M059J (cell line): ENCODE measurements at places on chromosomes 16 and 17.

GRCh38 chr16:84761448-84762368, 58.1 kb upstream of the CRISPLD2 start:
- no peak for DNase-seq

GRCh38 chr17:33028778-33029177, 37.1 kb downstream of the SPACA3 start:
- DNase-seq = no peak

DNA sequence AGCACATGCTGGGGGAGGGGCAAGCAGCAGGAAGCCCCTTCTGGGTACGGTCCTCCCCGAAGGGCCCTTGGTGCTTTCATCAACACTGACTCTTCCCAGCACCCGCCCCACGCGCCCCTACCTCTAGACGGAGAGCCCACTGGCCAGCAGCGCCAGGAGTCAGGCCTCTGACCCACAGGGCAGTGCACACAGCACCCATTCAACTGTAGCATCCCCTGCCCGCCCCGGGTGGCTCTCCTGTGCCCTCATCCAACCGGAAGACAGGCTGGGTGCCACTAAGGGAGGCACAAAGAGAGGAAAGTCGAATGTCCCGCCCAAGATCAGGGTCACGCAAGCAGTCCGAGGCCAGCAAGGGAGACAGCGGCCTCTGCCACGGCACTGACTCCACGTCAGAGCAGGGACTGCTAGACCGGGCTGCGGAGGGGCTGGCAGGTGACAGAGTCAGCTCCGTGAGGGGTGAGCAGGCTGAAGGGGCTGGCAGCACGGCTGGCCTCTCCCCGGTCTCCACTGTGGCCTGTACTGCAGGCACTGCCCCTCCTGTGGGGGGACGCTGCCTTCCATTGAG, 9.8 kb downstream of the MSRB1 start:
- no peak for DNase-seq

- no peak for DNase-seq
Observed at GRCh38 chr17:36111068-36111490, 7.5 kb downstream of the CCL4 start.

DNA sequence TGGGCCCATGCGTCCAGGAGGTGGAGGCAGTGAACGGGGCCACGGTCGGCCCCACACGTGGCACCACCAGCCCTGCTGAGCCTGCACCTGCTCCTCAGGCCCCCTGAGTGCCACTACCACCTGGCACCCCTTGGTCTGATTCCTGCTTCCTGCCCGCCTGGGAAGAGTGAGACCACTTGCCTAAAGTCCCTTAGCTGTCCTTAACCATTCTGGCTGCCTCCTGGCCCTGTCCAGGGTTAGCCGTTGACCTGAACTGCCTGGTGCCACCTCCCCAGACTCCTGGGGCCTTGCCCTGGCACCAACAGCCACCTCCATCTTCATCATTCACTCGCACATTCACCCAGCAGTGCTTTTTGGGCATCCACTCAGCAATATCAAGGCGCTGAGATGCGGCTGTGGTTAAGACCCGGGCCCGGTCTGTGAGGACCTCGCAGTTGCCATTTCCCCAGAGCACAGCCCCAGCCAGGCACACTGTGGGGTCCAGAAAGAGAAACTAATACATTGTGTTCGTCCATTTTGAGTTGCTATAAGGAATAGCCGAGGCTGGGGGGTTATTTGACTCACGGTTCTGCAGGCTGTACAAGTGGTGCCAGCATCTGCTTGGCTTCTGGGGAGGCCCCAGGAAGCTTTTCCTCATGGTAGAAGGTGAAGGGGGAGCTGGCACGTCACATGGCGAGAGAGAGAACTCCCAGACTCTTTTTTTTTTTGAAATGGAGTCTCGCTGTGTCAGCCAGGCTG, 318.4 kb downstream of the SEC14L1 start:
- DNase-seq = no peak

GRCh38 chr17:50691550-50692447, 15.9 kb downstream of the ANKRD40 start:
- DNase-seq = no peak

- DNase-seq = no peak
Observed at GRCh38 chr17:80113033-80113484, 11.7 kb downstream of the GAA start.
